Activated naive CD4-positive, alpha-beta T cell treated with Interleukin-2 at 50 U/mL for 16 hours (primary cell): ENCODE measurements at places on chromosomes 3 and 15.

GRCh38 chr3:146542179-146542578 lies 2.2 kb downstream of the PLSCR1 start:
- DNase-seq: no peak

DNA sequence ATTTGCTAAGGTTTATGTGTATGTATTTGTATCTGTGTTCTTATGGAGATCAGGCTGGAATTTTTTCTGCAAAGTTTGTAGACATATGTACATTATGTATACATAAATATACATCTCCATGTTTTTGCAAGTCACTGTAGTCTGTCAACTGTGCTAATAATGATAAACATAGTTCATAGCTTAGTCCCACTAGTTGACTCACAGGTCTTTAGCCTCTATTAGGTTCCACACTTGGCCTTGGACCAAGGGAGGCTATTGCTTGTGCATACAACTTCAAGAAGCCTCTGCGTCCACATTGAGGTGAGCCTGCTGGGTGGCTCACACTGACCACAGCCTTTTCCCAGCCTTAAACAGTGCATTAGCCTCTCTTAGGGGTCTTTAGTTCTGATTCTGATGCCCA lies 243.8 kb upstream of the PEX5L start:
- DNase-seq: no peak

DNA sequence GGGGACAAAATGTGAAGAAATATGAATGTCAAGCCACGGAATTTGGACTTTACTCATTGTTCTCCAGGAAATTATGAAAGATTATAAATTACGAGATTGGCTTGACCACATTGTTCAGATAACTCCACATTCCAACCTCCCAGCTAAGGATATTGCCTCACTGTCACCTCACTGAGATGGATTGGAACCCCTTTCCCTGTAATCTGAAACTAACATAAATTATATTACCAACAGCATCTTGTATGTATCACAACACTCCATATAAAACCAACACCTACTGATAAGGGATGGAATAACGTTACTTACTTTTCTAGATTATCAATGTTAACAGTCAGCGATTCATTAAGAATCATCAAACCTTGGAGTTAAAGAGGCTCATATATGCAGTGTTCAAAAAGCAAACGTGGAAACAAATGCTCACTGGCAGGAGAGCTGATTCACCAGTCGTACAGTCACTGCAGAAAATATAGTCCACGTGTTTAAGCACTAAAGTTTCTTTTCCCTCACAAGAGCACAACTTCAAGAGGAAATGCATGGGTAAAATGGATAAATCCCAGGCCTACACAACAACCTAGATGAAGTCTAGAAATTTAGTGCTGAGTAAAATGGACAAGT lies 451.5 kb downstream of the FGF12 start:
- DNase-seq: no peak

DNA sequence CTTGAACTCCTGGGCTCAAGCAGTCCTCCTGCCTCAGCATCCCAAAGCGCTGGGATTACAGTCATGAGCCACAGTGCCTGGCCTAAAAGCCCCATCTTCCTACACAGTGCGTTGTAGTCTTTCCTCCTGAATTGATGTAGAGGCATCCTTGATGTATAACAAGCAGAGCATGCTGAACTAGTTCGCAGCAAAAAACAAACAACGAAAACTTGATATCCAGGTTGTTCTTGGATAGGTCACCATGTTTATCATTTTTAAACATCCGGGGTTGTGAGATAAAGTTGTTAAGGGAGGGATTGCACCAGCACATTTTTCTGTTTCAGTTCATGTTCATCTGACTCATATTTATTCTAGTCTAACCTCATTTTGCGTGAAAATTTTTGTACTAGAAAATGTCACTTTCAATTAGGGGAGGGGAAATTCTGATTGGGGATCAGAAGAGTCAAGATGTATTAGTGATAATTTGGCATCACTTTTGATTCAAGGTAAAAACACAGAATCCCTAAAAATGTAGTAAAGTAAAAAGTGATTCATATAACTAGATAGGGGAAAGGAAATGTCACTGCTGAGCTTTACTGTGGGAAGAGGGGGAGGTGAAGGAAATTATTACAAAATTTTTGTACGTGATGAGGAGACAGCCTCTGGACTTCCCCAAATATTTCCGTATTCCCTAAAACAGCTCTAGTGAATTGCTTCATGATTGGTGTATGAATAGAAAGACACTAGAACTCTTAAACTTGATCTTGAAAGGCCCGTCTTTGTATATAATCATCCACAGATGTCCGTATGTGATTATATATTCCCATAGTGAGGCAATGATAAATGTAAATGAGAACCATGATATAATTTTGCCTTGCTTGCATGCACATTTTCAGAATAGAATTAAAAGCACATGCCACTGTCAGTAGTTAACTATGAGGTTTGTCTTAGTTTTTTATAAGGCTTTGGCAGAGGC lies 22.9 kb downstream of the RAB8B start:
- no peak for DNase-seq

DNA sequence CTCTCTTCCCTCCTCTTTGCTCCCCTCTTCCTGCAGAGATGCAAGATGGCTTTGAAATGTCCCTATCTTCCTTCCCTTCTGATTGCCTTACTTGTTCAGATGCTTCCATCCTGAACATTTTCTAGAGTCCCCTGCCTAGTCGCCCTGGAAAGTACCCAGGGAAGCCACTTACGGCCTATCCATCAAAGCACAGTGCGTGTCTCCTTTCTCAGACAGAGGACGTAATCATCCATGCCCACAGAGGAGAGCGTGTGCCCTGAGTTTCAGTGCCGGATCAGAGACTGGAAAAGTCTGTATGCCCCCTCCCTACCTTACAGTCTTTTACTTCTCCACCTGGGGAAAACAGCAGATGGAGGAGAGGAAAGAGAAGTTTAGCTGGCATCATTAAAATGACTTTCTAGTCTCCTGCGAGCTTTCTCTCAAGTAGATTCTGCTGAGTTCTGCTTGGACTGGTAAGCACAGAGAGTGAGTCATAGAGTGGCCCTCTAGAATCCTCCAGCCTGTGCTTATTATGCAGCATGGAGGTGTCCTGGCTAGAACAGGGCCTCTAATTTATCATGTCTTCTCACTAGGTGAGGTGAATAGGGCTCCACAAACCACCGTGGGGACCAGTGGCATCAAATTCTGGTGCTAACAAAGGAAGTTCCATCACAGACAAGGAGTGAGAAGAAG lies 114.6 kb downstream of the SLCO3A1 start:
- no peak for DNase-seq

DNA sequence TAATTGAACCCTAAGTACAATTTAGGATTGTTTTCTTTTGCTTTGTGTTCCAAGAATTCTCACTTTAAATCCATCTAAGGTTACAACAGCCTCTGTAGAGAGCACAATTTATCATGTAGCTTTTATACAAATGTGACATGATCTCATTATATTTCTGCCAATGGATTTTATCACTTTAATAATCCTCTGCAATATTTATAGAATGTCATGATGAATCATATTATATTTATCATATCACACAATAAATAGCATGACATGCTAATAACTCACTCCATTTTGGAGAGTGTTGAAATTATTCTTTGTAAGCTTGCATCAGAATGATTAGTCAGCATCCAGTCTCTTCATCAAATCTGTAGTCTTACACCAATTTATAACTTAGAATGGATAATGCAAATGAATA lies 280.6 kb upstream of the ZNF717 start:
- DNase-seq: no peak

- DNase-seq: no peak
These were observed 11.8 kb downstream of the INO80 start for GRCh38 chr15:41104234-41104633.
